Activated naive CD8-positive, alpha-beta T cell treated with anti-CD3 and anti-CD28 coated beads for 36 hours (primary cell): ENCODE measurements at places on chromosomes 6 and 20. TPM values are rescaled to one million over a fixed set of nuclear protein-coding genes. Genes with fewer than 3 reads are reported as not detected.

DNA sequence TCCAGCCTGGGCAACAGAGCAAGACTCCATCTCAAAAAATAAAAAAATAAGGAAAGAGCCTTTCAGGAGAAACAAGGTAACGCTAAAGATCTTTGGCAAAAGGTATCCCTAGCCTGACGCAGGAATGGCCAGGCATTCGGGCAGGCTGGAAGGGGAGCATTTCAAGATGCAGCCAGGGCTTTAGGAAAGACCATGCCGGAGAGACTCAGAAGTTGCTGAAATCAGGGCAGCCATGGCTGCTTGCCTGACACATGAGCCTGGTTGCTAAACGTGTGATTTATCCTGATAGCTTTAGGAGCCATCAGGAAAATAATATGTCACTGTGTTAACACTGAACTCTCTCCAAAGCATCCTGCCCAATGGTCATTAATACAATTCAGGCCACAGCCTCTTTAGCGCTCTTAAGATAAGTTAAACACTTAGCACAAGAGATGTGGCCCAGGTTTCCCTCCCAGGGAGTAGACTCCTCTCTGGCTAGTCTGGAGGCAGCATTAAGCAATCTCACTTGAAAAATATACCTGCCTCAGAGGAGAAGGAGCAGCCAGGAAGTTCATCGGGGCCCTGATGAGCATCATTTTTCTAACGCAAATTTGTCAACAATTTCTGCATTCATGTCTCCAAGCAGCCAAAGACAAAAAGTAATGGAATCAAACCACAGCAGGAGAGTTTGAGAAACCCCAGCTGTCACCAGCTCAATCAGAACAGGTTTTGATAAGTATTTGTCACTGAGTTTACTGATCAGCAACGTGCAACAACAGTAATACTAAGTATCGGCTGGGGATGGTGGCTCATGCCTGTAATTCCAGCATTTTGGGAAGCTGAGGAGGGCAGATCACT is 200.0 kb downstream of the ZMYND8 start:
- H3K4me3 ChIP-seq, result no peak overlapping the region
- peaks cover under 1% of the 10 kb centered on the region for H3K27me3 ChIP-seq
- DNase-seq, result no peak

DNA sequence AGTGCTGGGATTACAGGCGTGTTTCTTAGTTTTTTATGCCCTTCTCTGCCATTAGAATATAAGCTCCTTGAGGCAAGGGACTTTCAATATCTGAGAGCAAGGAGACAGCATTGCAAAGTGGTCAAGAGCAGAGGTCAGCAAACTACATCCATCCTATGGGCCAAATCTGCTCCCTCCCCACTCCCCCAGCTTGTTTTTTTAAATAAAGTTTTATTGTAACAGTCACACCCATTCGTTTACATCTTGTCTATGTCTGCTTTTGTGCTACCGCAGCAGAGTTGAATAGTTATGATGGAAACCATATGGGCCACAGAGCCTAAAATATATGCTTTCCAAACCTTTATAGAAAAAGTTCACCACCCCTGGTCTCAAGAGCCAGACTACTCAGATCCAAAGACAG is 227.9 kb downstream of the EYA2 start:
- H3K27me3 ChIP-seq, result peaks cover 29% of the 10 kb centered on the region
- H3K4me1 ChIP-seq, result peaks cover 2% of the 10 kb centered on the region
- no peaks in the 10 kb centered on the region for H3K36me3 ChIP-seq
- H3K27ac ChIP-seq, result no peak overlapping the region
- H3K4me3 ChIP-seq, result no peak overlapping the region

RPP21 gene
- total RNA-seq, result 42.2 TPM

- DNase-seq, result no peak
- H3K4me3 ChIP-seq, result no peak overlapping the region
- no peaks in the 10 kb centered on the region for H3K4me1 ChIP-seq
- H3K27ac ChIP-seq, result no peak overlapping the region
These were observed 70.6 kb upstream of the CCN2 start for GRCh38 chr6:132021552-132022375.

SLA2 gene
- total RNA-seq, result 73.4 TPM

DNA sequence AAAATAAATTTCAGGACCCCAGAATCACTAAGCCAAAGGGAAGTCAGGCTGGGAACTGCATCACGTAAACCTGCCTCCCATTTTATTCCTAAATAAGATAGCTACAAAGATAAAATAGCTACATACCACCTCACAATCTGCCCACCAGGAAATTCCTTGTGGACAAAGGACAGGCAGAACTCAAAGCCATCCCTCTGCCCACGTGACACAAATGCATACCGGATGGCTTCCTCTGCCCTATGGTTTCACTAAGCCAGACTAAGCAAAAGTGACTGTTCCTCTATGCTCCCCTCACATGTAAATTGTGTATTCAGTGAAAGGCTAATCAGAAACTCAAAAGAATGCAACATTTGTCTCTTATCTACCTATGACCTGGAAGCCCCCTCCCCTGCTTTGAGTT is 15.0 kb downstream of the MBOAT1 start:
- H3K4me3 ChIP-seq, result no peak overlapping the region
- no peak overlapping the region for H3K27ac ChIP-seq
- H3K27me3 ChIP-seq, result no peaks in the 10 kb centered on the region
- peaks cover 1% of the 10 kb centered on the region for H3K36me3 ChIP-seq
- DNase-seq, result no peak

- peaks cover 32% of the 10 kb centered on the region for H3K4me1 ChIP-seq
- no peak overlapping the region for H3K27ac ChIP-seq
- H3K36me3 ChIP-seq, result peaks cover 74% of the 10 kb centered on the region
- no peaks in the 10 kb centered on the region for H3K27me3 ChIP-seq
- no peak for DNase-seq
- H3K4me3 ChIP-seq, result no peak overlapping the region
These were observed 35.3 kb downstream of the NEDD9 start for GRCh38 chr6:11197175-11197536.

GRCh38 chr20:36064658-36065426 is 89.7 kb upstream of the EPB41L1 start:
- H3K27ac ChIP-seq, result no peak overlapping the region
- H3K27me3 ChIP-seq, result peaks cover 5% of the 10 kb centered on the region
- peaks cover 4% of the 10 kb centered on the region for H3K4me1 ChIP-seq
- peak overlapping the region; percentile 81 for H3K4me3 ChIP-seq

GRCh38 chr6:6892744-6893583 is 214.8 kb upstream of the RREB1 start:
- H3K4me1 ChIP-seq, result peaks cover 9% of the 10 kb centered on the region
- no peak for DNase-seq
- no peak overlapping the region for H3K4me3 ChIP-seq
- H3K27ac ChIP-seq, result no peak overlapping the region

GRCh38 chr6:34284563-34285447 is 36.0 kb upstream of the SMIM29 start:
- no peaks in the 10 kb centered on the region for H3K27me3 ChIP-seq
- H3K4me3 ChIP-seq, result no peak overlapping the region

HSF2 gene
- 23.0 TPM for total RNA-seq

DNA sequence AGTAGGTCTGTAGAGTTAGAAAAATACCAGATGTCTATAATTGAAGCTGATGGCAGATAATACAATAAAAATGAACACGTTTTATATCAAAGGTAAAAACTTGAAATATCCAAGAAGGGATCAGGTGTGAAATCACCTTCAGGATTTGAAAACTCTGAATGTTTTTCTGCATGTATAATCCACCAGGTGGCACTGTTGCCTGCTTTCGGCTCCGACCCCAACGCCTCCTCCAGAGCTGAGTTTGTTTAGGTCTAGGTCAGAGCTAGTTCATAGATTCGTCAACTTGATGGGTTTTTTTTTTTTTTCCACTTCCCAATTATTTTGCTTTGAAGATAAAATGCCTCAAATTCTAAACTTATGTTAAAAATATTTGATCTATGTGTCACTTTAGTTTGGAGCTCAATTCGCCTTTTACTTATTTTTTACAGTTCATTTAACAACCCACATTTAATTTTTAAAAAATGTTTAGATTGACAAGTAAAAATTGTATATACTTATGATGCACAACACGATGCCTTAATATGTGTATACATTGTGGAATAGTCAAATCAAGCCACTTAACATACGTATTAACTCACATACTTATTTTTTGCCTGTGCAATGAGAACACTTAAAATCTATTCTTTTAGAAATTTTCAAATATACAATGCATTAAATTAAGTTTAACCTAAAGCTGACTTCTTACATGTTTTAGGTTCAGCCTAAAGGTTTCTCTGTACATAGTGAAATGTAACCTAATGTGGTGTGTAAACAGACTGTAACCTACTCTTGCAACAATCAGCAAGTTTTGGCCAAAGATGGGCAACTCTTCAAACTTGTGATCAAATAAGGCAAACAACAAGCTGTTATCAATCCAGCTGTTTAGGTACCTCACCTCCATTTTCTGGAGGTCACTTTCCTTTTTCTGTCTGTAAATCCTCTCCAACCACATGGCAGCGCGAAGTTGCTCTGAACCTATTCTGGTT is 39.4 kb upstream of the ENPP4 start:
- H3K27me3 ChIP-seq, result peaks cover 35% of the 10 kb centered on the region
- peak; percentile 39 for DNase-seq
- H3K4me1 ChIP-seq, result no peaks in the 10 kb centered on the region
- H3K4me3 ChIP-seq, result no peak overlapping the region

DNA sequence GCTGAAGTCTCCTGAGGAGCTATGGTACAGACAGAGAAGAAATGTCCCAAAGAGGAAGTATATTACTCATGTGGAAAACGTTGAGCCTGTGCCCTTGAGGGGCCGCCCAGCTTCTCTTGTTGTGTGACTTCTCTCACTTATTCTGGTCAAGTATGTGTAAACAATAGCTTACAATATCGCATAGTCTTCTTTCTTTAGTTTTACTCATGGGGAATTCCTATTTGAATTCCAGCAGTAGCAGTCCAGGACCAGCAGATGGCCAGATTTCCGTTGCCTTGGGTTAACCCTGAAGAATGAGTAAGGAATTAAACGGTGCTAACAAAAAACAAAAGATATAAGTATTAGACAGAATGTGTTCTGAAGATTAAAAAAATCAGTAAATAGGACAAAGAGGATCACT is 522.0 kb upstream of the GJE1 start:
- no peak for DNase-seq
- no peaks in the 10 kb centered on the region for H3K4me1 ChIP-seq
- H3K4me3 ChIP-seq, result no peak overlapping the region
- no peak overlapping the region for H3K27ac ChIP-seq
- no peaks in the 10 kb centered on the region for H3K36me3 ChIP-seq

LPIN3 gene
- 1.4 TPM for total RNA-seq

- DNase-seq, result no peak
- H3K27ac ChIP-seq, result no peak overlapping the region
- no peaks in the 10 kb centered on the region for H3K36me3 ChIP-seq
These were observed 92.4 kb upstream of the EYS start for GRCh38 chr6:65799389-65799788.

DNA sequence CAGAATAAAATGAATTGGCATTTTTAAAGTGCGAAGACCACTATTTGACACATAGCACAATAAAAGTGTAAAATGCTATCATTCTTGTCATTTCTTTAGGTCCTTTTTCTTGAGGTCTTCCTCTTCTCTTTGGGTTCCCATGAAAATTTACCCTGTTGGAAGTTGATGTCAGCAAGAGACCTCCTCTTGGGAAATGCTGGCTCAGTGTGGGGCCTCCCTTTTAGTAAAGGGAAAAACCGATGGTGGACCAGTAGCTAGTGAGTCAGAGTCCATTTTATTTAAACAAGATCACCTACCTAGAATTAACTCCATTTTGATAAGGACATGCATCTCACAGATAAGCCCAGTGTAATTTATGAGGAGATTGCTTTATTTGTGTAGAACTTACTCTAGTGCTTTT is 37.7 kb upstream of the HLA-C start:
- no peak for DNase-seq
- no peak overlapping the region for H3K4me3 ChIP-seq
- H3K27me3 ChIP-seq, result peaks cover 15% of the 10 kb centered on the region
- H3K4me1 ChIP-seq, result peaks cover 4% of the 10 kb centered on the region

DNA sequence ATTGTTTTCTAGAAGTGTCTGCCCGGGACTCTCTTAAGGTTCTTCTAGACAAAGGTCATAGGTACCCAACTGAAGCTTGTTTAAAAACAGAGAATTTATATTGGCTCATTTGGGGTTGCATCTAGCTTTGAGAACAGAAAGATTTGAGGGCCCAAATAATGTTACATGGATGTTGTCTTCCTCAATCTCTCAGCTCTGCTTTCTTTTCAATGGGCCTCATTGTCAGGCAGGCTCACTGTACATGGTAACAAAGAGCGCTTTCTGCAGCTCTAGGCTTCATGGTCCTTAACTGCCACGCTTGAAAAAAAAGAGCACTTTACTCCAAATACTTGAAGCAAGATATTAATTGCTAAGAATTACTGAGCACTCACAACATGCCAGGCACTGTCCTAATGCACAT is 22.2 kb downstream of the NHLRC1 start:
- no peaks in the 10 kb centered on the region for H3K36me3 ChIP-seq
- H3K27me3 ChIP-seq, result peaks cover 34% of the 10 kb centered on the region
- no peaks in the 10 kb centered on the region for H3K4me1 ChIP-seq
- no peak for DNase-seq

DNA sequence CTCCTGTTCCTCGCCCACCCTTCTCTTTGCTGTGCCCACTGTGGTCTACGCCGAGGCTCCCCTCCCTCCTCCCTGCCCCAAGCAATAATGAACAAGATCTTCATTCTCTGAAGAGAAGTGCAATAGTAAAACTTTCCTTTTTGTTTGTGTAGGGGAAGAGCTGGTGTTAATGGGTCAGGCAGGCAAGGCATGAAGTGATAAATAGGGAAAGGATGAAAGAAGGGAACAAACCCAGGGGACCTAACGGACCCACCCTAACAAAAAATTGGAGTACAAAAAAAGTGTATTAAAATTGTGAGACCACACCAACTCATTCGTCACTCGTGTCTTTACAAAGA is 66.9 kb downstream of the ZBTB2 start:
- H3K27me3 ChIP-seq, result peaks cover 60% of the 10 kb centered on the region
- peaks cover 18% of the 10 kb centered on the region for H3K4me1 ChIP-seq
- DNase-seq, result no peak
- no peaks in the 10 kb centered on the region for H3K36me3 ChIP-seq
- H3K27ac ChIP-seq, result no peak overlapping the region

- no peaks in the 10 kb centered on the region for H3K4me1 ChIP-seq
- H3K4me3 ChIP-seq, result no peak overlapping the region
- no peaks in the 10 kb centered on the region for H3K36me3 ChIP-seq
- H3K27me3 ChIP-seq, result no peaks in the 10 kb centered on the region
- no peak overlapping the region for H3K27ac ChIP-seq
These were observed 23.8 kb downstream of the SLC22A23 start for GRCh38 chr6:3433005-3433404.

- H3K36me3 ChIP-seq, result no peaks in the 10 kb centered on the region
- no peak overlapping the region for H3K27ac ChIP-seq
- peaks cover 9% of the 10 kb centered on the region for H3K27me3 ChIP-seq
- no peak overlapping the region for H3K4me3 ChIP-seq
- H3K4me1 ChIP-seq, result peaks cover 2% of the 10 kb centered on the region
- no peak for DNase-seq
These were observed 68.6 kb upstream of the RALGAPA2 start for GRCh38 chr20:20781029-20781428.

WFDC2 gene
- total RNA-seq, result 0.98 TPM
